ENCODE measurements at places on chromosomes 5 and 9.
A peak's percentile ranks its signal among the peaks of the same experiment; 100 is the strongest.

- DNase-seq = no peak
These were observed 115.2 kb upstream of the LHFPL2 start for GRCh38 chr5:78763659-78764189.

- peak; percentile 74 for DNase-seq
These were observed 446 bp downstream of the FBXL17 start for GRCh38 chr5:108381350-108381953.

DNA sequence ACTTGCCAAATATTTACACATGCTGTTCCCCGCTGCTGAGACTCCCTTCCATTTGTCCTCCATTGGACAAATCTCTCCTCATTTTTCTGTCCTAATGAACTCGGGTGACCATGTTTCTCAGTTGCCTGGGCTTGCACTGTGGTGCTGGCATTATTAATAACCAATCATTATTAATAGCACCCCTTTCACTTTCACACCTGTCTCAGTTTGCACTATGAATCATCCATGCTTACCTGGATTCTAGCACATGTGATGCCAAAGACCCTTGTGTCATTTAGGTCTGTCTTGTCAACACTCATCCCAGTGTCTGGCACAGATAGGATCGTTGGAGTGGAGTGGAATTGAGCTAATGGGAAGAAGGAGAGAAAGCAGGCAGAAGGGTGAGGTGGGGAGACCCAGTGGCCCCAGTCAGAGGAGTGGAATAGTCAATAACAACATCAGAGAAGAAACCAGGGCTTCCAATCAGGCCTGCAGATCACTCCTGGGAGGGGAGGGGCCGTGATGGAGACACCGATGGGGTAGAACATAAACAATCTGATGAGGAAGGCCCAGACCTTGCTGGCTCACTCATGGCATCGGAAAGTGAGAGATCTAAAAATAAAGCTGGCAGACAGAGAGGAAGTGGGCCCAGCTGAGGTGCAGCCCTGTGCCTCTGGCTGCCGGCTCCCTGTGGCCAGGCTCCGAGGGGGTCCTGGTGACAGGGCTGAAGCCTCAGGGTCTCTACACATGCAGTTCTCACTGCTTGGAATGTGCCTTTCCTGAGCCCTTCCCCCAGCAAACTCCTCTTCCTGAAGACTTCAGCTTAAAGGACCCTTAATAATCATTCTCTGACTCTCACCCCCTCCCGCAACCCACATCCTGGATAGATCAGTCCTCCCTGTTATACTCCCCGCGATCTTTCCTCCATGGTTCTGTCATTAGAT, 33.5 kb upstream of the CRB2 start:
- DNase-seq = no peak

DNA sequence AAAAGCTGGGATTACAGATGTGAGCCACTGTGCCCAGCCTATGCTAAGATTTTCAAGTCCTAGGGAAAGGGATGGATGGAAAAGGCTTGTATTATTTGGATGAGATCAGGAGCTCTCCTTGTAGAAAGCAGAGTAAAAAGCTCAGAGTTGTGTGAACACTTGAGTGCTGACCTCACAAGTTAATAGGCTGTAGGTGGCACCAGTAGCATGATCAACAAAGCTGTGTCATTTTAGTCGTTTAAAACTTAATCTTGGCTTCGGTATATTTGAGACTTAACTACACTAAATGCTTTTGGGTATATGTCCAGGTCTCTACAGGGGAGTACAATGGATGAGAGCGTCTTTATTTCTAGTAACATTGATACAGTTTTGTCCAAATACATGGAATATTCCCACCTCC, 264.2 kb downstream of the TMEM38B start:
- no peak for DNase-seq

DNA sequence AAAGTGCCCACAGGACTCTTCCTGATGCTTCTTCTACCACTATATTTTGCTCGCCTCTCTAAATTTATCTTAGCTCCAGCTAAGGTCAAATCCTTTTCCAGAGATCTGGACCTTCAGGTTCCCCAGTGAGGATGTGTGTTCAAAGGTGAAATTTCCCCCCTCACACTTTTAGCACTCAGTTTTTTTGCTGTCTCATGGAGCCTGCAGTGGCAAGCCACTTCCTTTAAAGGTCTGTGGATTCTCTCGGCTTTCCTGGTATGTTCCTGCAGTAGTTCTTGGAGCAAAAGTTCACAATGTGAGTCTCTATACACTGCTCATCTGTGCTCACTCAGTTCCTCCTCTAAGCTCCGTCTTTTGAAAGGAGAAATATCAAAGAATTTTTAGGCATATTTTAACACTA, 181.4 kb downstream of the LURAP1L start:
- DNase-seq = no peak

DNA sequence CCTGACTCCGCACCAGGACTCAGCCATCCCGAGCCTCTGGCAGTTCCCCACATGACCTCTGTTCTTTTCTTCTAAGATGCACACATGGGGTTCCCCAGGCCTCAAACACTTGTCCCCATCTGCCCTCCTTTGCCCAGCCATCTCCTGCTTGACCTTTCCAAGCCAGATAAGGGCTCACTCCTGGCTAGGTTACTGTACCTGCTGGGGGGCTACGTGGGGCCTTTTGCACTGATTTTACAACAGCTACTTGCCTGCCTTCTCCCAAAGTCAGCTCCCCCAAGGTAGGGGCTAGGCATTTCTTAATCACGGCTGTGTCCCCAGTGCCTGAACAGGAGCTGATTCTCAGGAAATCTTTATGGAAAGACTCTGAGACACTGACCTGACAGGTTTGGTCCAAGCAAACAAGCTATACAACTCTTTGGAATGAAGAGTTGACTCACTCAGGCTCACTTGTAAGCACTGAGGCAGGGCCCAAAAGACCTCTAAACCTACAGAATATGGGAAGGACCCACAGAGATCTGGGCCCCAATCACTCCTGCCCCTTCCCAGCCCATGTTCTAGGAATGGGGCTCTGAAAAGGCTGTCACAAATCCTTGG, 2.5 kb downstream of the MACROH2A1 start:
- DNase-seq = no peak

DNA sequence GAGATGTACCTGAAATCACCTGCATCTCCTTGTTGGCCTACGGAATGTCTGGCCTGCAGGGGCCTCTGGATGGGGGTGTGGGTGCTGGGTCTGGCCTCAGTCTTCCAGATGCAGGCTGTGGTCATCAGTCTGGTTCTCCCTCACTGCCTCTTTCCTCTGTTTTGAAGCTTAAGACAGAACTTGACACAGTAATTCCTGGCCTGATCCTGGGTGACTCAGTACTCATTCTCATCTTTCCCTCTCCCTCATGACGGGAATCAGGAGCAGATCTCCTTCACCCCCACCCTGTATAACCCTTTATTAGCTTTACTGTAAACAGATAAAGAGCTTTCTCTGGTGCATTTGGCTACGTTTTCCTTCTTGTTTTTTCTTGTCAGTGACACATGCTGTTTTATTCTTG, 89.3 kb upstream of the ADAMTS16 start:
- DNase-seq = no peak

Measured in ELR (cell line).